ENCODE measurements at places on chromosomes 5 and 9. TPM values are rescaled to one million over a fixed set of nuclear protein-coding genes. Genes with fewer than 3 reads are reported as not detected.

DNA sequence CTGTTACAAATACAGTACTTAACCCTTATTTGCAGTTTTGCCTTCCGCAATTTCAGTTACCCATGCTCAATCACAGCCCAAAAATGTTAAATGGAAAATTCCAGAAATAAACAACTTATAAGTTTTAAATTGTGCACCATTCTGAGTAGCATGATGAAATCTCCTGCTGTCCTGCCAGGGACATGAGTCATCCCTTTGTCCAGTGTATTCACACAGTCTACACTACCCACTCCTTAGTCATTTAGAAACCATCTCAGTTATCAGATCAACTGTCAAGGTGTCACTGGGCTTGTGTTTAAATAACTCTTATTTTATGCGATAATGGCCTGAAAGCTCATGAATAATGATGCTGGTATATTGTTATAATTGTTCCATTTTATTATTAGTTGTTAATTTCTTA lies 95.8 kb downstream of the PLCXD3 start:
- peak; percentile 24 for DNase-seq

PCDHB16 gene
- 0.18 TPM for polyA plus RNA-seq

DNA sequence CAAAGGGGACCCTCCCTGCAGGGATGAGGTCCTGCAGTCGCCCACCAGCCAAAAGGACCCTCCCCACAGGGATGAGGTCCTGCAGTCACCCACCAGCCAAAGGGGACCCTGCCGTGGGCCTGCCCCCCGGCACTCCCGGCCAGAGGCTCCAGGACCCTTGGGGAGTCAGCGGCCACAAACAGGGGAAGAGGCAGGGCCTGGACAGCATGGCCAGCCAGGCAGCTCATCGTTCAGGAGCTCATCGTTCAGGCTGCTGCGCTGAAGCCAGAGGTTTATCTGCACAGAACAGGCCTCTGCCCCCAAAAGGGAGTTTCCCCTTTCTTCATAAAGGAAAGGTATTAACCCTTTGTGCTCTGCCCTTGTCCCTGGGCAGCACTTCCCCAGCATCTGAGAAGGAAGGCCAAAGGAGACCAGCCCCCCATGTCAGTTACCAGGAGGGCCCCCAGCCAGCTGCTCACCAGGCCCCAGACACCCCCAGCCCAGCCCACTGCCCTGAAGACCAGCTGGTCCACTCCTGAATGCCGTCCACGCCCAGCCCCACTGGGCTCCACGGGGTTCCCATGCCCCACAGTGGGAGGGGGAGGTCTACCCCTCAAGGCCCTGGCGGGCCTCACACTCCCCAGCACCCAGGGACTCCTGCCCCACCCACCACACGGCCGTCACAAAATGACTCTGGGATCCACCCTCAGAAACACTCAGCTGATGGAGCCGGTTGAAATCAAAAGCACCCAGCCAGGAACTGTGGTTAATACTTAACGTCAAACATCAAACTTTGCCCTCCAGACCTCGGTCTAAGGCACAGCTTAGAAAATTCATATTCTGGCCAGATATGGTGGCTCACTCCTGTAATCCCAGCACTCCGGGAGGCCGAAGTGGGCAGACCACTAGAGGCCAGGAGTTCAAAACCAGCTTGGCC lies 6.3 kb downstream of the SLC12A7 start:
- DNase-seq, result no peak

DNA sequence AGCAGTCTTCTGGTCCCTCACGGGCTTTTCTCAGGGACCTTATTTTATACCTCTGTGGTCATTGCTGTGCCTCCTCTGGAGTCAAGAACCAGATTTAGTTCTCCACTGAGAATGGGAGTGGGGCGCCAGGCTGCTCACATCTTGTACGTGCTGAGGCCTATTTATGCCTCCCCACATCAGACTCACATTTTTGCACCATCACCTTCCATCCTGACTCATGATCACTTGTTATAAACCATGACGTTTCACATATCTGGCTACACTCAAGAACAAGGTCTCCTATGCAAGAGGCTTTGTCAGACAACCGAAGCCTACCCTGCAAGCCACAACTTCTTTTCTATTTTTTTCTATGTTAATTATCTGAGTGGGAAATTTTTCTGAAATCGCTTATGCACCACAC lies 10.7 kb downstream of the PRUNE2 start:
- DNase-seq, result no peak

C5orf58 gene
- not detected for polyA plus RNA-seq

PCDHA5 gene
- not detected for polyA plus RNA-seq

DNA sequence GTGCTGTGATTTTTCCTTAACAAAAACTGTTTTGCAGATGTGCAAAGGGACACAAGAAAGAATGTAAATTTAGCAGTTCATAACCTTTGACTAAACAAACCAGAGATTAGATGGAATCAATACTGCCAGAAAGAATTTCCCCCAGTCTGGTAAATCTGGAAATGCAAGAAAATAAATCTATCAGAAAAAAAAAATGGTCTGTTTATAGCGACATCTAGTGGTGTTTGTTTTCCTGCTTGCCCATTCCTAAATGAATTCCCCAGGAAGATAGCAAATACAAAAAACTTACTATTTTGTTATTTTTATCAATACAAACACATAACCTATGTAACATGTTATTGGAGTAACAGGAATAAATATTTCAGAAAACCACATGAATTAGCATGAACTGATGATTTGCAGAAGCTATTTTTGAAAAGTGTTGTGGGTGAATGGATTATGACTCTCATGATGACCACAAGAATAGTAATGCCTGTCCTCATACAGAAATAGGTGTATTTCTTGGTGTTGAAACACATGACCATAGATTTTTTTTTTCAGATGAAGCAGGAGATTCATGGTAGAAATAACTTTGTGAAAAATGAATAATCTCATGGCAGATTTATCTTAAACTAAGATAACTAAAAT lies 1703.8 kb downstream of the MAT2B start:
- peak; percentile 24 for DNase-seq

- no peak for DNase-seq
Observed at GRCh38 chr9:4662989-4663792, 1.1 kb downstream of the PLPP6 start.

ZNF354B gene
- polyA plus RNA-seq, result 5.5 TPM

DNA sequence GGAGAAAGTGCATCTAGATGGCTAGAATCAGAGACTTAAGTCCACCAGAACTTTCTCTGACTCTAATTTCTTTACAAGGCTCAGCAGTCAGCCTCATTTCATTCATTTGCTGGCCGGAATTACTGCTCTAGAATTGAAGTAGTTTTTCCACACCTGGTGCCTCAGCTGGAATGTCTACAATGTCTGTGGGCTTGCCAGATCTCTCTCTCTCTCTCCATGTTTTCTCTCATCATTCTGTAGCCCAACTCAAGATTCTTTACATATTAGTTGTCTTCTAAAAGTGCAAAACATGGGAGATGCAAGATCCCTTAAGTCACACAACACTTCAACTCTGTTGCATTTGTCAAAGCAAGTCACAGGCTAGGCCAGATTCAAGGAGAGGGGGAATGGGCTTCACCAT lies 103.9 kb upstream of the TAF11L2 start:
- no peak for DNase-seq

DNA sequence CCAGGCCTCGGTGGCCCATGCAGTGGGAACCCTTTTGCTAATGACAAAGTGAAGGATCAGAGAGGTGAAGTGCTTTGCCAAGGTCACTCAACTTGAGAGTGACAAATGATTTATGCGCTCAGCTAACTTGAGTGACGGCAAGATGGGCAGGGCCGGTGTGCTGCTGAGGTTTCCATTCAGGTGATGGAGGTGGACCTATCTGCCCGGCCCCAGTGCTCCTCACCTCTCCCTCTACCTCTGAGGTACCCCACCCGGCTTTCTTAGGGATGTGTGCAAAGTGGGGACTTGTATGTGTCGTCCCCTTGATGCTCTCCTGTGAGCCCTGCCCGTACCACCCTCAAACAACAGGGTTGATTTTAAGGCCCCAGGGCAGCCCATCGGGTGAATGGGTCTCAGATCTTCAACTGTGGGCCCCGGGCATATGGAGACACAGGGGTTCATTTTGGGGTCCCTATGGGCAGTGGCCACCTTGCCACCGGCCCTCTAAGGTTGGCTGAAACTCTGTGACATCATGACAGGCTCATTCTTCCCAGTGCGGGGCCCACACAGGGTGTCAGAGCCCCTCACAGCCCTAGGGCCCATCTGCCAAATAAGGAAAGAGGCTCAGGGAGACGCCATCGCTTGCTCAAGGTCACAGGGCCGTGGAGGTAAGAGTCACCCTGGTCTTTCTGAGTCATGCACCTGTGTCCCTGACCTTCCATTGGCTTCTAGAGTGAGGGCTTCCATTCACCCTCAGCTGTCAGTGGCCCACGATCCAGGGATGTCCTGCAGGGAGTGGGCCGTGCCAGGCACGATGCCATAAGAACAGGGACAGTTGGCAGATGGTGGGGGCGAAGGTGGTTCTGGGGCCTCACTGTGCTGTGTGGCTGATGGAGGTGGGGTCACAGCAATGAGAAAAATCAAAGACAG lies 170.6 kb upstream of the MVB12B start:
- DNase-seq, result no peak

DNA sequence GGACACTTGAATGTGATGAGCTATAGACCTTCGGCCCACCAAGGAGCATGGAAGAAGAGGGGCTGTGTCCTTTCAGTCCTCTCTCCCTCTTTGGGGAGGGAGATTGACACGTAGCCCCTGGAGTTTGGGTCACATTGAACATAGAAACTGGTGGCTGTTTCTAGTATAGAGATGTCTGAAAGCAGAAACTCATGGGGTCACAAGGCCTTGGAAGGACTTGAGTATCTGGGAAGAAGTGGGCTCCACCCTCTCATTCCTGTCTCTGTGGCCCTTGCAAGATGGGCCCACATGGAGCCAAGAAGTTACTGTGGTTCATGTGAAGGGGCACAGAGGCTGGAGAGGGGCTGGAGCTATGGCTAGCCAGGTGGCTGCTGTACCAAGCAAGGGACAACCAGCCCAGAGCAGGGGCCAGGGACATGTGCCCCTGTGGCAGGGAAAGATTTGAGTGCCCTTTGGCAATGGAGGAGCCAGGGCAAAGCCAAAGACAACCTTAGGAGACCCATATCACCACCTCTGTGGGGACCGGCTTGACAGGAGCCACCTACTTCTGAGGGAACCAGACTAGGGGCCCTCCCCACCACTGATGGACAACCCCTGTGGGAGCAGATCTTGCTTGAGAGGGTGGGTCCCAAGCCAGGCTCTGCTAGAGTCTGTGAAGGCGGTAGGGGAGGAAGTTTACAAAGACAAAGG lies 12.8 kb upstream of the ANGPTL2 start:
- no peak for DNase-seq

DNA sequence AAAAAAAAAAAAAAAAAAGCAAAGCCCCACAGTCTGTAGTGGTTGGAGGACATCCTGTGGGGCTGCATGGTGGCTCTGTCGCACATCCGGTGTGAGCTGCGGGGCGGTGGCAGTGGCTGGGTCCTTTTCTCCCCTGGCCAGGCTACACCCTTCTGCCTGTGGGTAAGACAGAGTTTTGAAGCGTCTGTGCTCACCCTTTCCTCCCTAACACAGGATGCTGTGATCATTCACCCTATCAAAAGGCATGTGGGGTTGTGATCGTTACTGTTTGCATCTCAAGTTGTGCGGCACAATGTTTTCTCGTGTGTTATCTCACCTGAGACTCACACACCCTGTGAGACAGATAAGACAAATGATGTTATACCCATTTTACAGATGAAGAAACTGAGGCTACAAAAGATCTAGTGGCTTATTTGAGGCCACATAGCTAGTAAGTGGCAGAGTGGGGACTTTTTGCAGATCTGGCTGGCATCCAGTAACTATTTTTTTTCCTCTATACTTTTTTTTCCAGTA lies 17.5 kb downstream of the IRF1 start:
- no peak for DNase-seq

- DNase-seq, result no peak
Observed at GRCh38 chr5:10329820-10330481, 22.2 kb upstream of the CMBL start.

DNA sequence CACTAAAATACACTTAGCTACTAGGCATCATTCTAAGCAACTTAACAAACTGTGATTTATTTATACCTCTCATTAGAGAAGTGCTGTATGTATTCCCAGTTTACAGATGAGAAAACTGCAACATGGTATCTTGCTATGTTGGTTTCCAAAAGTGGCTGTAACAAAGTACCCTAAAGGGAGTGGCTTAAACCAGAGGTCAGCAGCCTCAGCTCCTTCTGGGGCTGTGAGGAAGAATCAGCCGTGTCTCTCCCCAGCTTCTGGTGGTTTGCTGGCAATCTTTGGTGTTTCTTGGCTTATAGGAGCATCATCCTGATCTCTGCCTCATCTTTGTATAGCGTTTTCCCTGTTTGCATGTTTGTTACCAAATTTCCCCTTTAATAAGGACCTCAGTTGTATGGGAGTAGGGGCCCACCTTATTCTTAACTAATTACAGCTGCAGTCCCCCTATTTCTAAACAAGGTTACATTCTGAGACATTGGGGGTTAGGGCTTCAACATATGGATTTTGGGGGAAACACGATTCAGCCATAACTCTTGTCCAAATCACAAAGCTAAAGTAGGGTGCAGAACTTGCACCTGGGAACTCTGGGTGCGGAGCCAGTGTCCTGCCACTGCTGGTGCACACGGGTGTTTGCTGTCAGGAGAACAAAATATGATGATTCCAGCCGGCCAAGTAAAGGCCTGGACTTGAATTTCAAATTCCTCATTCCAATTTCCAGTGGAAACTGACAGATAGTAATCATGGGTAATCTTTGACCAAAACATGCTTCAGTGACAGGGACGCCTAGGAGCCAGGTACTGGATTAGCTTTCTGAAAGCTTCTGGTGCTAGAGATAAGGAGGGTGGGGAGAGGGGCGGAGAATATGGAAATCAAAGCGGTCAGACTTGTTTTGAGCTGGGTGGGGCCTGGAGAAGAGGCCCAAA lies 43.3 kb downstream of the RAI14 start:
- no peak for DNase-seq

GRCh38 chr5:135455876-135456237 lies 3.7 kb upstream of the TIFAB start:
- no peak for DNase-seq

DNA sequence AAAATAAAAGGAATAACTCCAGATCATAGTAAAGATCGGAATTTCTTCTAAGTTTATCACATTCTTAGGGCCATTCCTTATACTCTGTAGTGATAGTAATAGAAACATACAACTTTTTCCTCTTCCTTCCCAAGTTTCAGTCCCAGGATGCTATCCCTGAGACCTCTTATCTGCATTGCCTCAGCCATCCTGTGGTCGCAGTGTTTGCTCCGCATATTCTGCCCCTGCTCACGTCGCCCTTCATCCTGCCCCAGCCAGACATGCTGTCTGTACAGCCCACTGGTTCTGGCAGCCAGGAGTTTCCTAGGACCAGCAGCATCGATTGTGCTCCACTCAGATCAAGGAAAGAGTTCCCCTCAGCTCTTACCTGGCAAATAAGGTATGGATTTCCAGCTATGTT lies 132.7 kb upstream of the ERCC6L2 start:
- DNase-seq, result peak; percentile 11

LIFR gene
- 4.1 TPM for polyA plus RNA-seq
